ENCODE measurements at places on chromosomes 16 and 17. TPM values are rescaled to one million over a fixed set of nuclear protein-coding genes. Genes with fewer than 3 reads are reported as not detected.

The TEX14 gene
- 0.89 TPM for total RNA-seq

The VMO1 gene
- total RNA-seq = 1.2 TPM

The CA7 gene
- not detected for total RNA-seq

The PRSS27 gene
- 1.3 TPM for total RNA-seq
